ENCODE measurements at places on chromosomes 12 and 14.

- no peak for DNase-seq
Measured at GRCh38 chr14:102909462-102909861, 13.0 kb upstream of the AMN start.

- no peak for DNase-seq
Measured at GRCh38 chr12:127620735-127621355, 646.1 kb upstream of the TMEM132C start.

- DNase-seq: no peak
Measured at GRCh38 chr12:14802247-14802646, 1.0 kb downstream of the WBP11 start.

DNA sequence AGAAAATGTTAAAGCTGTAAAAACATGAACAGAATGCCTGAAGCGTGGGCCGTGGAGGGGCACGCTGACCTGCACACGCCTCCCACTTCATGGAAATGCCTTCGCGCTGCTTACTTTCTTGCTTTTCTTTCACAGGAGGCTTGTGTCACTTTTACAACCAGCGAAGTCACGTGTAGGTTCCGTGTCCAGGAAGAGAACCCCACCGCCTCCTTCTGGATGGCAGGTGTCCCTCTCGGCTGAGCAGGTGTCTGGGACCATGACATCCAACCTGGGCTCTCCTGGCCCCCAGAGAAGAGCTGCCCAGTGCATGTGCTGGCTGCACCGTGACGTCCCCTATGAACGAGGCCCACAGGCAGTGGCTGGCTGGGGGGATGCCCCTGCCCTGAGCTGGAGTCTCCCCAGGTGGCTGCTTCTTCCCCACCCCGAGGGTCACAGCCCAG, 345.0 kb upstream of the SFSWAP start:
- DNase-seq: no peak

- DNase-seq: no peak
Measured at GRCh38 chr14:33404054-33404453, 465.4 kb downstream of the NPAS3 start.

DNA sequence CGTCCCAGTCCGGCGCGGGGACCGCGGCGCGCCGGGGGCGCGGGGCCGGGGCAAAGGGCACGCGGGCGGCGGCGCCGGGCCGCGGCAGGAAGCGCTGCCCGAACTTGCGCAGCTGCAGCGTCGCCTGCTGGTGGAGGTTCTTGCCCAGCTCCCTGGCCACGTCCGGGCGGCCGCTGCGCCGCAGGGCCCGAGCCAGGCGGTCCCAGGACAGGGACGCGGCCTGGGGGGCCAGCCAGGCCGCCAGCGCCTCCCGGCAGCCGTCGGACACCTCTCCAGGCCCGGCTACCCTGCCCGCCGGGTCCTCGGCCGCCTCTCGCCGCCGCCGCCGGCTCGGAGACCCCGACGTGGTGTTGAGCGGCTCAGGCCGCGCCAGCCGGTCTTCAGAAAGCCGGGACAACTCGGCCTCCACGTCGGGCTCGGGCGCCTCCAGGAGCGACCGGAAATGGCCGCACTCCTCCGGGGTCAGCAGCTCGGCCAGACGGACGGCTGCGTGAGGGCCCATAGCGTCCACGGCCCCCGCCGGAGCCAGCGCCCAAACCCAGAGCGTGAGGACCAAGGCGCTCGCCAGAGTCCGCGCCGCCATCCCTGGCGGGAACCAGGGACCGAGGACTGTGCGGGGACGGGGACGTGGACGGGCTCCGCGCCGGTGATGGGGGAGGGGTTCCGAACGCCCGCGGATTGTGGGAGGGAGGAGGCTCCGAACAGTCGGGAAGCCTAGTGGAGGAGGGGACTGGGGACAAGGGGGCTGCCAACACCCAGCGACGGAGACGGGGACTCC, 34.0 kb downstream of the FIGNL2 start:
- peak; percentile 61 for DNase-seq

DNA sequence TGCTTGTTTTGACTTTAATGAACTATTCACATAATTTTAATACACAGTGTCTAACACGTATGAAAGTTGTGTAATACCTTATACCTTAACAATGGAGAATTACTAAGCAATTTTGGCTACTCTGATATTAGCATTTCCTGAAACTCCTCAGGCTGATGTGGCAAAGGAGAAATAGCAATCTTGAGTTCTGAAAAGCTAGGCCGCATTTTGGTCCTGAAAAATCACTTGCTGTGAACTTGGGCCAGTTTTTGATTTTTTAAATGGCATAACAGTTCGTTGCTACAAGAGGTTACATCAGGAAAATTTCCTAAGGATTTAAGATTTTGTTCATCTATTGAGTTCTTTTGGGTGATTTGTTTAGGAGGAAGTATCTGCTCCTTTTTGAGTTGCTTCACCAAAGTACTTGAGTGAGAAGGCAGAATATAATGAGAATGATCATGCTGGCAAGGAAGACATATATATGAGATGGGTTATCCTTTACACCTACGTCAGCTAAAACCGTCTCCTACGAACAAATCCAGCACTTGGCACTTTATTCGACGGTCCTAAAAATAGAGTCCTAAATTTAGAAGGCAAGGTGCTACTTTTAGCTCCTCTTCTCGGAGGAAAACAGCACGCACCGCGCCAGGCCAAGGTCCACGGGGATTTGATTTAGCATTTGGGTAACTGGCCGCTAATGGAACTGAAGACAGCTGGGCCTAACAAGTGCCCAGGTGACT, 32.2 kb downstream of the MIA2 start:
- DNase-seq: no peak

GRCh38 chr12:92745856-92746550, 43.2 kb downstream of the PLEKHG7 start:
- DNase-seq: no peak

GRCh38 chr12:131944601-131945251, 5.0 kb upstream of the EP400 start:
- no peak for DNase-seq

- DNase-seq: no peak
Measured at GRCh38 chr12:68867606-68868005, 59.6 kb downstream of the MDM2 start.

GRCh38 chr14:22460461-22461195, 128.4 kb downstream of the DAD1 start:
- DNase-seq: no peak

DNA sequence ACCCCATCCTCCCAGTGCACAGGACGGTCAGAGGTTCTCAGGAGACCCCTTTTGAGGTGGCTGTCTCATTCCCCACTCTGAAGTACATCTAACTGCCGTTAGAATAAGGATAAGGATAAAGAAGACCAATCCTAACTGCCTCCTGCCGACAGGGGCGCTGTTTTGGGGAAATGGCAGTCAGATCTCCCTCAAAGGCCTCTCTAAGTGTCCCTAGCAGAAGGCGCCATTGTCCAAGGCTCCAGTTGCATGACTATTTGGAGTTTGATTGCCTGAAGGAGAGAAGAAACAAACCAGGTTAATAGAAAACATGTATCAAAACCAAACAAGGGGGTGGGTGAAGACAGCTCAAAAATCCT, 29.1 kb upstream of the KLRB1 start:
- no peak for DNase-seq

DNA sequence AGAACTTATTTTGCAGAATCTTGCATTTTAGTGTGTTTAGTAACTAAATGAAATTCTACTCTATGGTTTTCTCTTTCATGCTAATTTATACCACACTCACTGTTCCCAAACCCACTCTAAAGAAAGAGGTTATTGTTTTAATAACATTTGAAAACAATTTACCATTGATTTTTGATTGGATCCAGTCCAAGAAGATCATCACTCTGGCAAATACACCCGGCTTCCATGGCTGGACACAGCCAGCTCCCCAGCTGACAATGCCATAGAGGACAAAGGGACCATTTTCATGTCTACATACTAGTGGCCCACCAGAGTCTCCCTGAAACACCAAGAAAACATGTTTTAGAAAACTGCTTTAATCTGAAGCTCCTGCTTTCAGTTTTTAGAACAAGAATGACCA, 42.4 kb downstream of the OVCH1 start:
- DNase-seq: no peak

GRCh38 chr14:103867523-103867953, 20.2 kb upstream of the PPP1R13B start:
- DNase-seq: no peak
